ENCODE measurements at places on chromosomes 1 and 21.
A peak's percentile ranks its signal among the peaks of the same experiment; 100 is the strongest.

DNA sequence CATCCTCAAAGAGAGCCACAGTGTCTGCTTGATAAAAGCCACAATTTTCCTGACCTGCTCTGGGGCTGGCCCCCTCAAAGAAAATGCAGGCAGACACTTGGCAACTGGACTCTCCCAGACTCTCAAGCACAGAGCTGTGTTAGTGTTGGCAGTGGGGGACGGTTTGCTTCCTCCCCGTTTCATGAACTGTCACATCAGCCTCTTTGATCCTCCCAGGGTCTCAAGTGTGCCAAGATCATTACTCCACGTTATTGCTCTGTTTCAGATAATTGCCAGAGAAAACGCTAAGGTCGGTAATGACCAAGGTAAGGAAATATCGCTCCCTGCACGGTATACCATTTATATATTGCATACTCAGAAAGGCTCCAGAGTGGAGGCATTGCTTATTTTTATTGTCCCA, 138.8 kb downstream of the NTMT2 start:
- no peak for DNase-seq

DNA sequence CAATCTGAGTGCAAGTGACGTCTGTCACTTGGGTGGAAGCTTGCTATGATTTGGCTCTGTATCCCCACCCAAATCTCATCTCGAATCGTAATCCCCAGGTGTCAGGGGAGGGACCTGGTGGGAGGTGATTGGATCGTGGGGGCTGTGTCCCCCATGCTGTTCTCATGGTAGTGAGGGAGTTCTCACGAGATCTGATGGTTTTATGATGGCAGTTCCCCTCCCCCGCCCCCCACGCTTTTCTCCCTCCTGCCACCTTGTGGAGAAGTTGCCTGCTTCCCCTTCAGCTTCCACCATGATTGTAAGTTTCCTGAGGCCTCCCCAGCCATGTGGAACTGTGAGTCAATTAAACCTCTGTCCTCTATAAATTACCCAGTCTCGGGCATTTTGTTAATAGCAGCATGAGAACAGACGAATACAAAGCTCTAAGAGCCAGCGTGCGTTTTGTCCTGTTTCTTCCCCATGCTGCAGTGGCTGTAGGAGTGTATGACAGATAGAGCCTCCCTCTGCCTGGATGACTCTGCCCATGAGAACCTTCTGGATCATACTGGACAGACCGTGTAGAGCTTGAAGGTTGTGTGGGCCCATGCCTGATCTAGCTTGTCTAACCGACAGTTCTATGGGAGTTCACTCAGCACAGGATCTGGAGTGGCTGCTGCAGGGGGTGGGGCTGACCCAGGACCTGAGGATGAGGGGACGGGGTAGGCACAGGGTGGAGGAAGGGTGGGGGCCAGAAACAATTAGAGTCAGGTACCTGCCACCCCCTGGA, 139.7 kb upstream of the ERRFI1 start:
- DNase-seq = no peak

DNA sequence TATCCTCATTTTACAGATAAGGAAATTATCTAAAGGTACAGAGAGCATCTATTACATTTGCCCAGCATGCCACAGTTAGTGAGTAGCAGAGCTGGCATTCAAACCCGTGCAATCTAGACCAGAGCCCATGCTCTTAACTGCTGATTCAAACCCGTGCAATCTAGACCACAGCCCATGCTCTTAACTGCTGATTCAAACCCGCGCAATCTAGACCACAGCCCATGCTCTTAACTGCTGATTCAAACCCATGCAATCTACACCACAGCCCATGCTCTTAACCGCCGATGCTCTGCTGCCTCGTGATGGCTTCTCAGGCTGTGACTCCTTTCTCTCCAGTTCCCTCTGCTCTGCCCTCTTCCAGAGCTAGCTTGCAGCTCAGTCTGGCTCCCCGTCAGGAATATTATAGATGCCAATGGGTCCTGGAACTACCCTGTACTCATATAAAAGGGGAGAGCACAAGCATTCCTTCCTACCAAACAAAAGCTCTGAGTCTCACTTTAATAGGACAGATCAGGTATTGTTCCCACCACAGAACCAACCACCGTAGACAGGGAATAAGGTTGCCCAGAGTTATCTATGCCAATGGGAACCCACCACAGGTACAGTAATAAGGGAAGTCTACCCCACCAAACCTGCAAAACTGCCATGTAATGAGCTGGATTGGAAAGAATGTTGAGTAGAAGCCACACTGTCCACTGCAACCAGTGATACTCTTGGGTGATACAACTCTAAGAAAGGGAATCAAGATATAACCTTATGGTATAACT, 78.4 kb downstream of the SMYD3 start:
- DNase-seq = no peak

DNA sequence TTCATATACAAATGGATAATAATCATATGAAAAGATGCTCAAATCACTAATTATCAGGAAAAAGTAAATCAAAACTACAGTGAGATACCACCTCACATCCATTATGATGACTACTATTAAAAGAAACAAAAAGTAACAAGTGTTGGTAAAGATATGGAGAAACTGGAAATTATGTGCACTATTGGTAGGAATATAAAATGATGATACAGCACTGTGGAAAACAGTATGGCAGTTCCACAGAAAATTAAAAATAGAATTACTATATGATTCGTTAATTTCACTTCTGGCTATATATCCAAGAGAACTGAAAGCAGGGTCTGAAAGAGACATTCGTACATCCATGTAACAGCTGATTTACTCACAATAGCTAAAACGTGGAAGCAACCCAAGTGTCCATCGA, 21.1 kb upstream of the ATP1A1 start:
- no peak for DNase-seq

DNA sequence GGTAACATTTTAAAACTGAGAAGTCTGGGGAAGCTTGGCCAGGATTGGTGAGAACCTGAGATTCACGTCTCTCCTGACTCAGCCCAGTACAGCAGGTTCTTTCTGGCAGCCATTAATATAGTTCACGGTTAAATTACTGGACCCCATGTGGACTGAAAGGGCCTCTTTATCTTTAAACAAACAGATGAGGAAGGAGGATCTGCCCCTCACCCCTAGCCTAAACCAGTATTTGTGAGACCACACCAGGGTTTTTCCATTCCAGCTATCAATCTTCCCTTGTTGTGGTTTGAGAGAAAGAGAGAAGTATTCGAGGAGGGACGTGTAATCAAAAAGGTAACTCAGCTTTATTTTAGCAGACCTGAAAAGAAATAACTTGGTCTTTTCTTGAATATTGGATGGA, 137.1 kb downstream of the PROX1 start:
- DNase-seq = no peak

DNA sequence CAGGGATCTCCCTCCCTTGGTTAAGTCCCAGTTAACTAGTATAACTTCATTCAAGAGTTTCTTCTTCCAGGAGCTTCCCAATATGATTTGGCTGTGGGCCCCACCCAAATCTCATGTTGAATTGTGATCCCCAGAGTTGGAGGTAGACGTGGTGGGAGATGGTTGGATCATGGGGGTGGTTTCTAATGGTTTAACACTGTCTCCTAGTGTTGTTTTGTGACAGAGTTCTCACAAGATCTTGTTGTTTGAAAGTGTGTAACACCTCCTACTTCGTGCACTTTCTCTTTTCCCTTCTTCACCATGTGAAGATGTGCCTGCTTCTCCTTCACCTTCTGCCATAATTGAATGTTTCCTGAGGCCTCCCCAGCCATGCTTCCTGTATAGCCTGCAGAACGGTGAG, 251.8 kb upstream of the FGGY start:
- no peak for DNase-seq

- DNase-seq = no peak
Measured at GRCh38 chr1:154944401-154945159, 8.1 kb upstream of the PMVK start.

DNA sequence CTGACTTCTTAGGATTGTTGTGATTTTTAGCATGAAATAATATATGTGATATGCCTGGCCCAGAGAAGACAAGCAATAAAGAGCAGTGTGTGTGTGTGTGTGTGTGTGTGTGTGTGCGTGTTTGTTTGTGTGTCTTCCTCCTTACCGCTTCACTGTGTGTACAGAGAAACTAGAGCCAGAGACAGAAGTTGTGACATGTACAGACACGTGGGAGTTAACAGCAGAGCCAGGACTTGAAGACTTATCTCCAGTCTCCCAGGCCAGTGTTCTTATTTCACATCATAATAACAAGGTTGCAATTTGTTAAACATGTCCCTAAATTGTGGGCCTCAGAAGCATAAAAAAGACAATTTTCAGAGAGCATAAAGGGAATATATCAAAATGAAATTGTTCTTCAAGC, 192.0 kb upstream of the JUN start:
- peak; percentile 53 for DNase-seq

DNA sequence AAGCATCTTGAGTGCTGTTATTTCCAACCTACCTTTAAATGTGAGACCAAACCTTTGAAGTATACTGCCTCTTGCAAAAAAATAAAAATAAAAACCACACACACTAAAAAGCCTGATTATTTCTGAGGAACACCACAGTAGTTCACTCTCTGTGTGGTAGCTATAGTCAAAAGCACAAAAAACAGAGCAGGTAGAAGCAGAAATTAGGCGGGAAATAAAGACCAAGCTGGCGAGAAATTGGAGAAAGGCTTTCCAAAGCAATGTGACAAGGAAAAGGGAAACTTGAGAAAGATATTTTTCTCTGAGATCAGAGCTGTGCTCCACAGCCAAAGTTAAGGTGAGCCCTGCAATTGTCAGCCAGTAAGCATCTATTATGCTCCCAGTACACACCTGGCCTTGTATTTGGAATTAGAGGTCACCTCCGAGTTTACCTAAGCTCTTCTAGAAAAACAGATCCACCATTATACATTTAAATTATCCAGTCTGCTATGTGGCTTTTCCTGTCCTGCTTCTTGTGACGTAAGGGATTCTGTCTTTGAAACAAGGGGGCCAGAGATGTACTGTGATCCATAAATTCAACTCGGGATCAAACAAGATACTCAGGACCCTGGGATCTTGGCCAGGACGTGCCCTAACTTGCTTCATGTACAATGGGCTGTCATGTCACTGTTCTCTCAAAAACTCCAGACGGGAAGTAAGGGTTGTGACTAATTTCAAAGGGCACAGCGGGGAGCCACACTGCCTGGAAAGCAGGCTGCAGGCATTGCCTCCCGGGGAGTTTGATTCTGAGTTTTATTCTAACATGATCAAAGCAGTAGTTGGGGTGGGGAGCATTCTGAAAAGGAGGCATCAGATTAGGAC, 39.8 kb upstream of the RAB4A start:
- DNase-seq = peak; percentile 80

GRCh38 chr1:192849442-192849841, 40.6 kb downstream of the RGS2 start:
- DNase-seq = no peak

DNA sequence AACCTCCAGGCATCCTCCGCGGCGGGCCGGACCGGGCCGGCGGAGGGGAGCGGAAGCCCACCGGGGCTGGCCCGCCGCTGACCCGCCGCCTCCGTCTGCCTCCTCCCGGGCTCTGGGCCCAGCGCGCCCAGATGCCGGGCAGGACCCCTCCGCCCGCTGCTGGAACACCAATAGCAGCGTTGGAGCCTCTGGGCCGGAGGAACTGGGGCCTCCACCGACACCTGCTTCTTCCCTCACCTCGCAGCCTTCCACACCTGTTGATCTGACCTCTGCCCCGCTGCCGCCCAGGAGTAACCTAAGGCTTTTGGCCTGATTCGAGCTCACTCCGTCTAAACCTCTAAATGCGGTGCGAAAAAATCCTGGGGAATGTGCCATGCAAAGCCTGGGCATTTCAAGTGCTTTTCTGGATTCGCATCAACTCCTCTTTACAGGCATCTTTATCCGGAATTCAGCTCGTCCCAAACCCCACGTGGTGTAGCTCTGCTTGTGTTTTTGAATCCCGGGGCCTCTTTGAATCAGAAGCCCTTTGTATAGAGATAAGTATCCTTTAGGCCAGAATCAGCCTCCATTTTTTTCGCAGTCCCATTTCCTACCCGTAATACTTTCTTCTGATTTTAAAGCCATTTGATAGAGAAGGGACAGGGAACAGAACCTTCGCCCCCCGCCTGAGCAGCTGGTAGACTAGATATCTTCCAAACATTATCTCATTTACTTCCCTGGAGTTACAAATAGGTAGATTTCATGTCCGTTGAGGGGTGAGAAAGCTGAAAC, 680 bp upstream of the CNN3 start:
- DNase-seq = no peak

DNA sequence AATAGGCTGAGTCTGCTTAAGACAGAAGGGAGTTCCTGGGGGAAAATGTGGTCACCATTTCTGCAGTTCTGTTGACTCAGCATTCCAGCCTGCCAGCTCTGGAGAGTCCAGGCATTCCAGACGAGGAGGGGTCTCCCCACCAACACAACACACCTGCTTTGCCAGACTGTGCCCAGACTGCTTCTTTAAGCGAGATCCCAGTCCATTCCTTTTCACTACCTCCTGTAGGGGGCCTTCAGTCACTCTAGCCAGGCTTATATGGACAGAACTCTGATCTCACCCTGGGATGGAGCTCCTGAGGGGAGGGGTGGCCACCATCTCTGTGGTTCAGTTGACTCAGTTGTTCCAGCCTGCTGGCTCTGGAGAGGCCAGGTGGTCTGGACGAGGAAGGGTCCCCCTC, 48.5 kb downstream of the UBE2U start:
- DNase-seq = no peak

GRCh38 chr1:162029157-162029556, 5.5 kb upstream of the OLFML2B start:
- peak; percentile 43 for DNase-seq

GRCh38 chr1:59276439-59276851, 20.4 kb upstream of the FGGY start:
- DNase-seq = no peak

- DNase-seq = no peak
Measured at GRCh38 chr1:206127336-206127735, 10.1 kb upstream of the AVPR1B start.

DNA sequence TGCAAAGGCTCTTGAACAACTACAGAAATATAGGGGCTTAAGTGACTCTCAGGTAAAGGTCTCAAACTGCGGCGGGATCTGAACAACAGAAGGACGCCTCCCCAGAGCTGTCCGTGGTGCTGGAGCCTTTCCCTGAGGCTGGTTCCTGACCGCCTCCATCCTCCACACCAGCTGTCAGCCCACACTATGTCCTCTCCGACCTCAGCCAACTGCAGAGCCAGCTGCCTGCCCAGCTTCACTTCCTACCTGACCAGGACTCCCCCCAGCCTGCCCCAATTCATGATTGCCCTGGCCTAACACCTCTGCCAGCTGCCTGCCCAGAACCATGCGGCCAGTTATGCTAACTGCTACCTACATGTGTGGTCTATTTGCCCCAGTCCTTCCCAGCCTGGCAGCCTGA, 63.6 kb upstream of the ZC3H12A start:
- no peak for DNase-seq

- no peak for DNase-seq
Measured at GRCh38 chr1:223258751-223259198, 105.2 kb downstream of the SUSD4 start.
